ENCODE measurements at places on chromosomes 11 and 22. TPM values are rescaled to one million over a fixed set of nuclear protein-coding genes. Genes with fewer than 3 reads are reported as not detected.

DNA sequence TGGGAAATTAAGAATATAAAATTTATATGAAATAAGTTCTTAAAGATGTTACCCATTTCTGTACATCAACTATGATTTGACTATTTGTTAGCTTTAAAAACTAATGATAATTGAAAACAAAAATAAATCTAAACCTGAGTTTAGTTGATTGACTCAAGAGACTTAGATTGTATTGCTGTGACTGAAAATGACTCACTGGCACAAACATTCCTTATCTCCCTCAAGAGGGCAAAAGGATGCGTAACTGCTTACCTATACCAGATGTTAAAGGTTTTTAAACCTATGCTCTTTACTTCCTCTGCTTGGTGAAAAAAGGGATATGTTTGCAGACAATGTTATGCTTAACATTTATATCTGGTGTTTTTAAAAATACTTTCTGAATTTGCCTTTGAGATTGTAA lies 30.3 kb downstream of the ATM start:
- H3K36me3 ChIP-seq: peaks cover 8% of the 10 kb centered on the region
- H3K27me3 ChIP-seq: no peaks in the 10 kb centered on the region

The ILK gene
- 299 TPM for polyA plus RNA-seq

The SLC39A13 gene
- 124 TPM for polyA plus RNA-seq

The OR4A5 gene
- polyA plus RNA-seq: not detected

DNA sequence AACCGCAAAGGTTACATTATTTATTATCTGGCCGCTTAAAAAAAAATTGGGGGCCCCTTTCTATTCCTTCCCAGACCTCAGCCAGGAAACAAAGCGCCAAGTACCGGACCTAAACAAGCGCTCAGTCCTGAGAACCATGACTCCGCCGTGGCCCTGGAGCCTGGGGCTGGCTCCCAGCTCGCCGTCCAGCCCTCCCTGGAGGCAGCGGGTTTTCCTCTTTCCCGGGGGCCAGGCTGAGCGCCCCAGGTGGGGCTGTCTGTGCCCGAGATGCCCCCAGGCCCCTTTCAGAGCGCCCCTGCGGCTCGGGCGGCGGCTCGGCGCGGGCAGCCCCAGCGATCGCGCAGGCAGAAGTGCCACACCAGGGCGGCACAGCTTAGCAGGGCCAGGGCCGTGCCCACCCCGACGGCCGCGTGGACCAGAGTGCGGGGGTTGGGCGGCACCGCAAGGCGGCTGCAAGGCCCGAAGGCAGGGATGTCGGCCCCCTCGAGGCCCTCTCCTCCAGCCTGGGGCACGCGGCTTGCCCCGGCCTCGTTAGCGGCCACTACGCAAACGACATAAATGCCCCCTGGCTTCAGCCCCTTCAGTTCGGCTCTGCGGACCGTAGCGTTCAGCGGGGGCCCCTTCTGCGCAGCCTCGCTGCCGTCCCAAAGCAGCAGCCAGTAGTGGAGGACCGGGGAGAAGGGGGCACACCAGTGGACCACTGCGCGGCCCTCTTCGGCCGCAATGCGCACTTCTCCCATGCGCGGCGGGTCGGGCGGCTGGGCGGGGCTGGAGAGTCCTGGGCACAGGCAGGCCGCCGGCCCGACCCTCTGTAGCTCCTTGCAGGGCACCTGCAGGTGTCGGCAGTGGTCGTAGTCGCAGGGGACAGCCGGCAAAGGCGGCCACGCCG lies 1.6 kb downstream of the LRRN4CL start:
- H3K27ac ChIP-seq: no peak overlapping the region
- H3K4me3 ChIP-seq: no peak overlapping the region
- peaks cover 5% of the 10 kb centered on the region for H3K36me3 ChIP-seq
- no peaks in the 10 kb centered on the region for H3K4me1 ChIP-seq

The NOX4 gene
- 20.5 TPM for polyA plus RNA-seq

The DCUN1D5 gene
- 32.8 TPM for polyA plus RNA-seq

GRCh38 chr22:42493393-42493792 lies 26.2 kb downstream of the RRP7A start:
- H3K27me3 ChIP-seq: no peaks in the 10 kb centered on the region
- no peak overlapping the region for H3K4me3 ChIP-seq
- no peak overlapping the region for H3K27ac ChIP-seq
- no peaks in the 10 kb centered on the region for H3K36me3 ChIP-seq

GRCh38 chr22:28246397-28246796 lies 327.3 kb upstream of the PITPNB start:
- H3K27ac ChIP-seq: no peak overlapping the region
- H3K27me3 ChIP-seq: no peaks in the 10 kb centered on the region
- H3K4me3 ChIP-seq: no peak overlapping the region
- no peak for DNase-seq

The CHRM4 gene
- polyA plus RNA-seq: 0.13 TPM

The GAL gene
- polyA plus RNA-seq: 1.2 TPM

The ANO9 gene
- 0.23 TPM for polyA plus RNA-seq

The XKR3 gene
- polyA plus RNA-seq: not detected

DNA sequence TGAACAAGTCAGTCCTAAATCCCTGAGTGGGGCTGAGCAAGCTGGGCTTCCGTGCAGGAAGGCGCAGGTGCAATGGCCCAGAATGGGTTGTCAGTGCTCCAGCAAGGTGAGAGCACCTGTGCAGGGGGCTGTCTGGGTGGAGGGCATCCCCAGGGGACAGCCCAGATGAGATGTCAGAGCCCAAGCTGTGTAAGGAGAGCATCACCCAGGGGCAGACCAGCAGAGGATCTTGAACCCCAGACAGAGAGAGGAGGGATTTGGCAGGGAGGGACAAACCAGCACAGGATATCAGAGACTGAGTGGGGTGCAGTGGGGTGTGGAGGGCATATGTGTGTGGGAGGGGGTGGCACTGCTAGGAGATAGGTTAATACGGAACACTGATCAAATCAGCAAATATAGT lies 114.9 kb upstream of the TMEM45B start:
- H3K4me1 ChIP-seq: peaks cover 3% of the 10 kb centered on the region
- DNase-seq: no peak
- H3K36me3 ChIP-seq: no peaks in the 10 kb centered on the region
- H3K27me3 ChIP-seq: no peaks in the 10 kb centered on the region

The OR8H3 gene
- polyA plus RNA-seq: not detected

- no peak for DNase-seq
- H3K27ac ChIP-seq: no peak overlapping the region
- no peaks in the 10 kb centered on the region for H3K36me3 ChIP-seq
Observed at GRCh38 chr11:66363805-66364535, 7.6 kb downstream of the SLC29A2 start.

- peaks cover 14% of the 10 kb centered on the region for H3K4me1 ChIP-seq
- peaks cover 54% of the 10 kb centered on the region for H3K36me3 ChIP-seq
- H3K27me3 ChIP-seq: no peaks in the 10 kb centered on the region
- no peak overlapping the region for H3K4me3 ChIP-seq
Observed at GRCh38 chr22:41256254-41257253, 15.8 kb upstream of the CHADL start.

DNA sequence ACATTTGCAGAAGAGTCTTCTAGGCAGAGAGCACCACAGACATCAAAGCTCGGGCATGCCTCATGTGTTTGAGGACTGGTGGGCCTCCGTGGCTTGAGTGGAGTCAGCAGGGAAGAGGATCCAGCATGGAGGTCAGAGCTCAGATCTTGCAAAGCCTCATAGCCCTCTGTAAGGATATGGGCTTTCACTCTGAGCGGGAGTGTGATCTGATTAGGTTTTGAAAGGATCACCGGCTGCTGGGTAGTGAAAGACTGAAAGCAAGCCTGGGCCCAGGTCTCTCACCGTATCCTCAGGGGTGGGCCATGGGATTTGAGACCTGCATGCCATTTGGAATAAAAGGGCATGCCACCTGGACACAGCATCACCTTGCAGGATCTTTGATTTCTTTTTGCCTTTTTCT lies 112.7 kb downstream of the TEAD1 start:
- DNase-seq: no peak
- H3K4me1 ChIP-seq: peaks cover 14% of the 10 kb centered on the region
- H3K27ac ChIP-seq: no peak overlapping the region
- no peaks in the 10 kb centered on the region for H3K36me3 ChIP-seq

The KCNK7 gene
- 0.19 TPM for polyA plus RNA-seq

All from endothelial cell of umbilical vein (primary cell).